ENCODE measurements at places on chromosomes 2 and 18. TPM values are rescaled to one million over a fixed set of nuclear protein-coding genes. Genes with fewer than 3 reads are reported as not detected.

Gene IMPACT
- total RNA-seq, result 97.2 TPM

Gene RNF152
- 1.7 TPM for total RNA-seq

DNA sequence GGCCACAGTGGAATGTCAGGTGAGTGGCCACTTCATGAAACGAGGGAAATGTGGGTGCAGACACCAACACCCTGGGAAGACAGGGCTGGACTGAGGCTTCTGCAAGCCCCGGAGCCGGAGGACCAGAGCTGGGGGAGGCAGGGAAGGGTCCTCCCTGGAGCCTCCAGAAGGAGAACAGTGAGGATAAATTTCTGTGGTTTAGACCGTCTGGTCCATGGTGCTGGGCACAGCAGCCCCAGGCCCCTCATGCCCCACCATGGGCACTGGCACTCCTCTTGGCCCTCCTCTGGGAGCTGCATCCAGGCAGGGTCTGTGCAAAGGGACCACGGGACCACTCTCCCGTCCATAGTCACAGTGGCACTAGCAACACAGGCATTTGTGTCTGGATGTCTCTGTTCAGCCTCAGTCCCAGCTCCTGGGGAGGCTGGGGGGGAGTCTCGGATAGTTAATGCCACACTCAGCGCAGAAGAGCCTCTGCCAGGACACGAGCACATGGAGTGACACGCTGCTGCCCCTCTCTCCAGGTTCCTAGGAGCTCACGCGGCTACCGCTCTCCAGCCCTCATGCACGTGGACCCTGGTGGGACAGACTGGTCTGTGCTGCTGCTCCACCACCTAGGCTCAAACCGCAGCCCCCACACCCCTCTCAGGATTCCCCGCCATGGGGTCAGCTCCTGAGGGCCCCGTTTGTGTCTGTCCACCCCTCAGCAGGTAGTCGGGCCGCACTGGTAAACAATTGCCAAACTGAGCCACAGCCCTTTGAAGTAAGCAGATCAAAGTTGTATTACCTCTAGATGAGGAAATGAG lies 305.9 kb upstream of the SALL3 start:
- H3K36me3 ChIP-seq, result no peaks in the 10 kb centered on the region
- no peak overlapping the region for H3K4me3 ChIP-seq

GRCh38 chr2:60964651-60965498 lies 52.6 kb upstream of the PEX13 start:
- no peaks in the 10 kb centered on the region for H3K4me1 ChIP-seq
- no peaks in the 10 kb centered on the region for H3K27me3 ChIP-seq
- no peak overlapping the region for H3K4me3 ChIP-seq
- peaks cover under 1% of the 10 kb centered on the region for H3K36me3 ChIP-seq
- H3K27ac ChIP-seq, result no peak overlapping the region

GRCh38 chr2:8403876-8404275 lies 278.0 kb upstream of the ID2 start:
- no peaks in the 10 kb centered on the region for H3K4me1 ChIP-seq
- no peaks in the 10 kb centered on the region for H3K36me3 ChIP-seq
- DNase-seq, result no peak
- H3K27me3 ChIP-seq, result no peaks in the 10 kb centered on the region
- no peak overlapping the region for H3K27ac ChIP-seq

Data from MCF 10A (cell line).